ENCODE measurements at places on chromosomes 4 and X.

DNA sequence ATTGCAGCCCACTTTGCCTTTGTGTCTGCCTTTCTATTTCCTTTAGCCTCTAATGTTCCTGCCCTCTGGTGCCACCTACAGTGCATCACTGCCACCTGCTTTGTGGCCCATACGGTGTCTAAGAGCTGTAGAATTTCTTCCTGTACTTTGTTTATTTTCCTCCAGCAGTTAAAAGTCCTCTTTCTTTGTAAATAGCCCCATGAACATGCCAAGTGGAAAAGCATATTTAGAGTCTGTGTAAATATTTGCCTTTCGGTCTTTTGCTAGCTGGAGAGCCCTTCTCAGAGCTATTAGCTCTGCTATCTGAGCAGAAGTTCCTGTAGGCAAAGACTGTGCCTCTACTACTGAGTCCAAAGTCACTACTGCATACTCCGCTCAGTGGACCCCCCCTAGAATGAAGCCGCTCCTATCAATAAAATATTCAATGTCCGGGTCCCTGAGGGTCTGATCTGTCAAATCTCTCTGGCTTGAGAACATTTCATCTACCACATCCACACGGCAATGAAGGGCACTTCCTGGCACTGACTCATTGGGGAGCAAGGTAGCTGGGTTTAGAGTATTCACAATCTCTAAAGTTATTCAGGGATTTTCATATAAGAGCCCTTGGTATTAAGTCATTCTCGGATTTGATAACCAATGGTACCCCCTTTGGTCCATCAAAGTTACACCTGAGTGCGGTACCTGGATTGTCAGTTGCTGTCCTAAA is 36.3 kb downstream of the SULT1E1 start:
- no peak for DNase-seq

DNA sequence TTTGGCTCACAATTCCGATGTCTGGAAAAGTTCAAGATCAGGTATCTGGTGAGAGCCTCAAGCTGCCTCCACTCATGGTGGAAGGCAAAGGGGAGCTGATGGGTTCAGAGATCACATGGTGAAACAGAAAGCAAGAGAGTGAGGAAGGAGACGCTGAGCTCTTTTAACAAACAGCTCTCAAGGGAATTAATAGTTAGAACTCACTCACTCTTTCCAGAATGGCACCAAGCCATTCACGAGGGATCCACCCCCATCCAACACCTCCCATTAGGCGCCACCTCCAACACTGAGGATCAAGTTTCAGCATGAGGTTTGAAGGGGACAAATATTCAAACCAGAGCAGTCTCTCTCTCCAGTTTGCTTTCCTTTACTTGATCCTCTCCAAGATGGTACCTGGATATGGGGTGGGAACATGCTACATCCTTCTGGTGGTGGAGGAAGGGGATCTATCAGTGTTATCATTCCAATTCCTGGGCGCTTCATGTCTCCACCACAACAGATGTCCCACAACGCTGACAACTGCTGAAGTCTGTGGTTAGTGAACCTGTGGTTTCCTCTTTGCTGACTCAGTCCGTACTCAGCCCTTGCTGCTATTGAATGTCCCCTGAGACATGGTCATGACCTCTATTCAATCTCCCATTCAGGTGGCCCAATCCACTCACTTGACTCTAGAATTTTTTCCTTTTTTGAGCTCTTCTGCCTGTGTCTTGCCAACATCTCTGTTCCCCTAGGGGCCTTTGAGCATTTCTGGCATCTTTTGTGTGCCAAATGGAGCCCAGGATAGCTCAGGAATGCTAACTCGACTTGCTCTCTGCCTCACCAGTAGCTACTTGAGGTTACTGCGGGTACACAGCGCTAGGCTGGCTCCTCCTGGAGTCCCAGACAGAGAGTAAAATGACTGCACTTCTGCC is 395.2 kb downstream of the MID1IP1 start:
- no peak for DNase-seq

- no peak for DNase-seq
Measured at GRCh38 chr4:20598626-20599025, 101.6 kb upstream of the PACRGL start.

DNA sequence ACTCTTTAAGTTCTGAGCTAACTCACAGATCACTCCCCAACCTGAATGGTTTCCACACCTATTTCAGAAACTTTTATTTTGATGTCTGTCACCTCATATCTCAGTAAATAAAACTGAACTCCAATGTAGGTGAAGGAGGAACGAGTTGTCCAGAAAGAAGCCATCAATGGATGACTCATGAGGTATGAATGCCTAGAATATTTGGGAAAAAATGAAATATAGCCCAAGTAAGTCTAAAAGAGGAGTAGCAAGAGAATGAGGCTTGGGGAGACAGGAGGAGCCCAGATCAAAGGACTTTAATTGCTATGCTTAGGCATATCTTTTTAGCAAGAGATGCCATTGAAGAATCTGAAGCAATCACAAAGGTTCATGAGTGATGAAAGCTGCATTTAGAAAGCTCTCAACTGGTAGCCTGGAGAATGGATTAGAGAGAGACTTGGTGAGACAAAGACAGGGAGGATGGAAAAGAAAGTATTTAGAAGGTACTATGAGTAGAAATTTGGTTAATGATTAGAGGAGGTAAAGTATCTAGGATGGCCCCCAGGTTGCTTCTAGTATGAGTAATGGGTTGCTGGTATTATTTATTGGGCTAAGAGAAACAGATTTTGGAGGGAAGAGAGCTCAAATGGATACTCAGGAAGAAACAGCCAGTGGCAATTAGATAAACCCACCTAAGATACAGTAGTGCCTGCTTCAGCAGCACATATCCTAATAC is 39.4 kb downstream of the NOCT start:
- DNase-seq, result no peak

GRCh38 chrX:30144971-30145731 is 70.2 kb upstream of the MAGEB2 start:
- DNase-seq, result no peak

DNA sequence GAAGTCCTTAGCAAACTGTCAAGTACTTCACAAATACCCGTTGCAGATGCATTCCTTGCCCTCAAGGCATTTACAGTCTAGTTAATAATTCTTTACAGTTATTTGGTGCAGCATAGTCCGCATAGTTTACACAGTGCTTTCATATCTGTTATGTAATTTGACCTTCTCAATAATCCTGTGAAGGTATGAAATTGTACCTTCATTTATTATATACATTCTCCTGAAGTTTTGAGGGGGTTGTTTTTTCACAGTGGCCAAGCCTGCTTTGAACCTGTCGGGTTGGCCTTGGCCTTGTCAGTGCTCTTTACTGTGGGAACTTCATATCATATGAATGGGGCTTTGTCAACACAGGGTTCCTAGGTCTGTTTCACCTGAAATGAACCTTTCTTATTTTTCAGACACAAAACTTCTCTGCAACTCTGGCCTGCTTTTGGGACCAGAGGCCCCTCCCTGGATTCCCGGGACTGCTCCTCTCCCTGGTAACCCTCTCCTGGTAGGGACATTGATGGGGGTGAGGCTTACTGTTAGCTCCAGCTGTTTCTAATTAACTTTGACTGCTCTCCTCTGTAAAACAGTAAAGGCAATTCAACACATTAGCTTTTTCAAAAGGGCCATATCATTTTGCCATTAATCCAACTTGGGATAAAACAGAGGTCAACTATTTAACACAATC is 9.1 kb downstream of the IGFBP7 start:
- DNase-seq, result no peak

GRCh38 chr4:34318773-34319172 is 1925.5 kb downstream of the ARAP2 start:
- DNase-seq, result no peak

DNA sequence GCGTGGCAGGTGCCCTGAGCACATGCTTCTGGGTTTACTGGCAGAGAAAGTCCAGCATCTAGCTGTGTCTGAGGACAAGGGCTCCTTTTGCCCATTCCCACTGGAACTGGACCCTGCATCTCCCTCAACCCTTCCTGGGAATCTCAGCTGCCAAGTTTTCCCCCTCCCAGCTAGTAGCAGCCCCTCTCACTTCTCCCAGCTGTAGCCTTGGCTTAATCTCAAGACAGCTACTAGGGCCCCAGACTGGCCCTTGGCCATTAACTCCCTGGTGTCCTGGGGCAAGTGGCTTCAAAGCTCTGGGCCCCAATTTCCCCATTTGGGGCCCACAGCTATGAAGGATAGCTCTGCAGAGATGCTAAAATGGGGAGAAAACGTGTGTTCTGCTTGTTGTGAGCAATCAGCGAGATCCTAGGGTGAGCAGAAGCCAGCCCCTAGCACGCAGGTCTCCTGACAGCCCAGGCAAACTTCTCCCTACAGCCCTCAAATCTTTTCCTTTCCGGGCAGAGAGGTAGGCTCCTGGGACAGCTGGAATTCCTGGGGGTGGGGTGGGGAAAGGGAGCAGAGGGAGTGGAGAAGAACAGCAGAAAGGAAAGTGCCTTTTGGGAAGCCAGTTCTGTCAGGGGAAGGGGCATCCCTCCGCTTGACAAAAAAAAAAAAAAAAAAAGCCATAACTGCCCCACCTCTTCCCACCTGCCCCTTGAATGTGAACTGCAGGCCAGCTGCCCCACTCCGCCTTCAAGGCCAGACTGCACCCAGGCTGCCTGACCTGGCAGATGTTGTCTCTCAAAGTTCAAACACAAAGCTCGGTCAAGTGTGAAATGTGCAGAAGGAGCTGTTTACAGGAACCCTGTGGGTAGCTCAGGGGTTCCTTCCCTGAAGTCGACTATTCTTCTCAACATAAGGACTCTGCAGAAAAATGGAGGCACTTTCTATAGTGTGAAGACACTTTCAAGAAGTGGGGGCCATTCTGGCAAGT is 16.6 kb downstream of the FGD1 start:
- no peak for DNase-seq

GRCh38 chr4:16294455-16294854 is 68.2 kb upstream of the TAPT1 start:
- no peak for DNase-seq

GRCh38 chr4:54281054-54281766 is 52.1 kb downstream of the PDGFRA start:
- DNase-seq, result no peak

- no peak for DNase-seq
Measured at GRCh38 chr4:77927991-77928925, 65.6 kb downstream of the MRPL1 start.

DNA sequence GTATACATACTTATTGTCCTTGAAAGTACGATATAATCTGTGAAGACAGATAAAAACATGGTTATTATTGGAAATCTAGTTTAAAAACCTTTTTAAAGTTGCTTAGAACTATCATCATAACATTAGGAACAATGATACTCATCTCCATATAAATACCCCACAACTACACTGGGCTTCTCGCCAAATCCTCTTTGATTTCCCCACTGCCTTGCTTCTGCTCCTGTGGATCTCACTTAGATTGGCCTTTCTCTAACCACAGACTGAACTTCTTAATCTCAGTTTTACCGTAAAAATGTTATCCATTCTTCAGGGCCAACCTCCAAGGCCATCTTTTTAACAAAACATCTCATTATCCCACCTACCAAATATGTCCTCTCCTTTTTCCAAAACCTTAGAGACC is 77.6 kb downstream of the PRKG2 start:
- DNase-seq, result no peak

DNA sequence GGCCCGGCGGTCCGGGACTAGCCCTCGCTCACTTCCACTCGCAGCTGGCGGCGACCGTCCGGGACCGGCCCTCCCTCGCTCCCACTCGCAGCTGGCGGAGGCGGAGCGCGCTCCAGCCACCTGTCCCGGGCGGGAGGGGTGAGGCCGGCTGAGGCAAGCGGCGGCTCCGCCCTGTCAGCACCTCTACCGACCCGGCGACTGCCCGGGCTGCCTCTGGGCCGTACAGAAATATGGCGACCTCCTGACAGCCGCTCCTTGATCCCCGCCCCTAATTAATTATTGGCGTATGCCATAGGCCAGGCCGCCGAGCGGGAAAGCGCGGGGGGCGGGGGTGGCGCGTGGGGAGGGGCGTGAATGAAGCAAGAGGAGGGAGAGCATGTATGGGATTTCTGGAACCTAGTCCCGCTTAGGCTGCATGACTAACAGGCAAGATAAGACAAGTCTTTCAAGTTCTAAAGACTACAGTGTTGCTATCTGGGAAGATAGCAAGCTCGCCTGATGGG is at the start of gene MORC4:
Gene MORC4 (minus strand): TSS at position 200 of the 503 bp plus-strand sequence. CDS start 243 bp downstream, outside the sequence.
- DNase-seq, result peak; percentile 68

DNA sequence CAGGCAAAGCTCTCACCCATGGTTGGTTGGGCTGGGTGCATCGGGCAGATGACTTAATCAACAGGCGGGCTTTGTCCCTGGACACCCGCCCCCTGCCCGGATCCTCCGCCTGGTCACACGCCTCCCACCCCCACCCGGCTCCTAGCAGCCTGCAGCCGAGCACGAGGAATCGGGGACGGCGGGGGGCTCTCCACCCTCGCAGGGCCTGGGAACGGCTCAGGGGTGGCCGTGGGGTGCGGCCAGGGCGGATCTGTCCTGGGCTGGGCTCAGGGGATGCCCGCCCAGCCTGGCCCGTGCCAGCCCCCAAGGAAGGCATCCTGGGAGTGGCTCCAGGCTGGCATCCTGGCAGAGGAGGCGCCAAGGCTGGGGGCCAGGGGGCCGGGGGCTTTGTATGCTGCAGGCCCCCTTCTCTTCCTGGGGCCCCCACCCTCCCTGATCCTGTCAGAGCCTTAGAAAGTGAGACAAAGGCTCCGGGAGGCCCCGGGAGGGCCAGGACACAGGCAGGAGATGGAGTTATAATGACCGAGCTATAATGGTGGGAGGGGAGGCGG is 32.5 kb upstream of the FGFR3 start:
- DNase-seq, result peak; percentile 35

GRCh38 chr4:171538601-171539100 is 274.6 kb upstream of the GALNTL6 start:
- DNase-seq, result no peak

GRCh38 chrX:2672084-2672483 is 19.0 kb upstream of the CD99 start:
- no peak for DNase-seq

DNA sequence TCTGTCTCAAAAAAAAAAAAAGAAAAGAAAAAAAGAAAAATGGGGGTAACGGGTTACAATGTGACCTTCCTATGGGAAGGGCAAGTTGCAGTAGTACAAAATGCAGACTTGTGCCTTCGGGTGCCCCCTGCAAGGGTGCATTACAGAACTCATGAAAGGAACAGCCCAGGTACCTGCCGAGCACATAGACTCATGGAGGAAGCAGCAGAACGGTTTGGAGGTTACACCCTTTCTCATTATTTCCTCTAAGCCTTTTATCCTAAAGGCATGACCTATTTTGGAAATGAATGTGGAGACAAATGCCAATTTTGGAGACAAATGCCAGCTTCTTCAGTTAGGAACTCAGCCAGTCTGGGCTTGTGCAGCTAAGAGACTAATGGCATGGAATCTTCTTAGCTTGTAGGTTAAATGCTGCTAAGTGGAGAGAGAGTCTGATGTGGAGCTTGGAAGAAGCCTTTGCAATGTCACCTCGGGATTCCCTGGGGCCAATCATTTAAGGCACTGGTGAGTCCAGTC is 44.1 kb upstream of the PRKX start:
- DNase-seq, result no peak
